ENCODE measurements at places on chromosomes 1 and 21.

DNA sequence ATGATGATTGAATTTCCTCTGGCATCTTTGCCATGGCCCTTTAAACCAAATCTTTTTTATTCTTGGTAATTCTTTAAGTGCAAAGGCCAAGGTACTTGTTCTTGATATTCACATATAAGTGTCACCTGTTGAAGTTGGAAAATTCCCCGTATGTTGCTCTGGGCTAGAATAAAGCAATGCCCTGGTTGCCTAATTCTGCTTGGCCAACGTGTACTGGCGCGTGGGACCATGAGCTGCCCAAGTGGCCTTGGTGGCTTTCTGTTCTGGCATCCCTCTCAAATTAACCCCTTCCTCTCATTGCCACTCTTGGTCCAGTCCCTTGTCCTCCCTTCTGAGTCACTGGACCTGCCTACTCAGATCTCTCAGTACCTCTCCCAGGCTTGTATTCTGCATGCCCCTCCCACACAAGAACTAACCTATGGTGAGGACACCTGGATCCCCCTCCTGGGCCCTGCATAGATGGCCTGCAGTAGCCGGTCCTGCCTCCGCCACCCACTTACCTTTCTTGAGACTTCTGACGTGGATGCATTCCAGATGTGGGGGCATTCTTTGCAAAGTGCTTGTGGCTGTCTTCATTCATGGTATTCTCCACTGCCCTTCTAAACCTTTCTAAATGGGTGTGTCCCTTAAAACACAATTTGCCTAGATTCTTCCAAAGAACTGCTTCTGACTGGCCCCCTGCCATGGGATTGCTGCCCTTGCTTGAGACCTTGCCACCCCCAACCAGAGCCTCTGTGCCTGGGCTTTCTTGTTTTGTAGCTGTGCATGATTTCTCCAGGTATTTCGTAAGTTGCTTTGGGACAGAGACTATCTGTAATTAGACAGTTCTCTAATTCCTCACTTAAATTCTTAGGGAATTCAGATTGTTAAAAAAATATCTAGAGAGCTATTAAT is 152.4 kb downstream of the GALNT2 start:
- no peak for DNase-seq

DNA sequence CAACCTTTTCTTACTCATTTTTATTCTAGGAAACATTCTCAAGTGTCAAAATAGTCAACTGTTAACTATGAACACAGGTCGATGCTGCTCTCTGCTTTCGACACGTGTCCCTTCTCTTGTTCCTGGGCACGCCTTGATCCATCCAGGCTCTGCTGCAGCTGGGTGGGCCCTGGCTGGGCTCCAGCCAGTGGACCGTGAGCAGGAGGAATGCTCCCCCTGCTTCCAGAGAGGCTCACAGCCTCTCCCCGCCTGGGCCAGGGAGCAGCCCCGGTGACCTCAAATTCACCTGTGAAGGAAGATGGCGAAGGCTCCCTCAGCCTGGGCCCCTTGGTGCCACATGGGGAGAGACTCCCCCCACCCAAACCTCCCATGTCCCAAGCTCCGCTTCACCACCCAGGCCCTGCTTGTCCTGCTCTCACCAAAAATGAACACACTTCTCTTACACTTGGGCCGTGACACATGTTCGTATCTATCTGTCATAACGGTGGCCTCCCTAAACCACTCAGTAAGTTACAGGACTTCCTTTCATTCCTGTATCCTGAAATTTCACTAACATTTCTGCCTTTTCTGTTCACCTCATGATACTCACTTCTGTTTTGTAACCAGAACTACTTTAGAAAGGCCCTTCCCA is 24.6 kb upstream of the ADARB1 start:
- DNase-seq = no peak

DNA sequence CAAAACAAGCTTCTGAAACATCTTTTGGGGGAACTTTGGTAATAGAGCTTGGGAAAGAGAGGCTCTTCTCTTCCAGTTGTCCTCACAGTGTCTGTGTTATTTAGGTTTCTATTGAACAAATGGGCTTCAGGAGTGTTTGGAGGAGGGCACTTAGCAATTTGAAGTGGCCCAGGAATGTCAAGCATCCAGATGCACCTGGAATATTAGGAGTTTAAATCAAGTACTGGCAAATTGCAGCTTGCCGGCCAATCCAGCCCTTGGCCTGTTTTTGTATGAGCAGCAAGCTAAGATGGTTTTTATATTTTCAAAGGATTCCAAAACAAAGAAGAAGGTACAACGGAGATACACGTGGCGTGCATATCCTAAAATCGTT is 94.7 kb downstream of the CCDC185 start:
- no peak for DNase-seq

DNA sequence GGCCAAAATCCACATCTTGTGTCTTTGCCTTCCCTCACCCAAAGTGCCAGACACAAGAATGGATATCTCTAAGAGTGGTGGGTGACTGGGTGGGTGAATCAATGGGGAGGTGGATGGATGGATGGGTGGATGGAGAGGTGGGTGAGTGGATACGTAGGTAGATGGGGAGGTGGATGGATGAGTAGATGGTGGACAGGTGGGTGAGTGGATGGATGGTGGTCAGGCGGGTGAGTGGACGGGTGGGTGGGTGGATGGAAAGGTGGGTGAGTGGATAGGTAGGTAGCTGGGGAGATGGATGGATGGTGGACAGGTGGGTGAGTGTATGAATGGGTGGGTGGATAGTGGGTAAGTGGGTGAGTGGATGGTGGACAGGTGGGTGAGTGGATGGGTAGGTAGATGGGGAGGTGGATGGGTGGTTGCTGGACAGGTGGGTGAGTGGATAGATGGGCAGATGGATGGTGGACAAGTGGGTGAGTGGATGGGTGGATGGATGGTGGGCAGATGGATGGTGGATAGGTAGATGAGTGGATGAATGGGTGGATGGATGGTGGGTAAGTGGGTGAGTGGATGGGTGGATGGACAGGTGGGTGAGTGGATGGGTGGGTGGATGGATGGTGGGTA is 34.2 kb downstream of the SLC19A1 start:
- no peak for DNase-seq

GRCh38 chr1:169726851-169727250 is 7.0 kb downstream of the SELE start:
- no peak for DNase-seq

DNA sequence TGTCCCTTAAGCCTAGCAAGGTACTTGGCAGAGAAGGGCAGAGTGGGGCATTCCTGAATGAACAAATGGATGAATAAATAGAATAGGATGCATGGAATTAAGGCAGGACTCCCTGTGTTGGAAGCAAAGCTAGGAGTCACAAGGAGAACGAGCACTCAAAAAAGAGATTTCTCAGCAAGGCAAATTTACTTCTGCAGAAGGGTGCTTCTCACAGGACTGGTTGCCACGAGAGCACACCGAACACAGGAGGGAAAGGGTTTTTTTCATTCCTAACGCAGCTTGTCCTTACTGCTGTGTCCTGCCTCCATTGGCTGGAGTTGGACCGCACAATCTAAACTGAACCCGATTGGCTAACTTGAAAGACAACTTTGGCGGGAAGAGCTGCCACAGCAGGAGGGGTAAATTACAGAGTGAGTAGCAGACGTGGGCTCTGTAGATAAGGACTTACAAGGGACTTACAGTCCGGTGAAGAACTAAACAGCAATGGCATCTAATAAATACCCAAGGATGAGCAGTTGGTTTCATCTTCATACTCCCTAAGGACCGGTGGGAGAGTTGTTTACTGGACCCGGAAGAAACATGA is 52.4 kb downstream of the KIF26B start:
- no peak for DNase-seq

GRCh38 chr1:97778718-97779117 is 142.1 kb downstream of the DPYD start:
- no peak for DNase-seq

DNA sequence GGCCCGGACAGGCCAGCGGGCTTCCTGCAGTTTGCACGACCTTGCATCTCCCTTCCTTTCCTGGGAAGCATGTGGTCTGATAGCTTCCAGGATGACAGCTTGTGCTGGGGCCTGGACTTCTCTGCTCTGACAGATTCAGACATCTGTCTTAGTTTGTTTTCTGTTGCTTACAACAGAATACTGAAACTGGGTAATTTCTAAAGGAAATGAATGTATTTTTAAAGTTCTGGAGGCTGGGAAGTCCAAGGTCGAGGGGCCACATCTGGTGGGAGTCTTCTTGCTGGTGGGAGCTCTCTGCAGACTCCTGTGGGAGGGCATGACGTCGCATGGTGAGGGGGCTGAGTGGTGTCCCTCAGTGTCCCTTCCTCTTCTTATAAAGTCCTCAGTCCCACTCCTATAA is 35.3 kb upstream of the TENT5B start:
- DNase-seq = no peak

GRCh38 chr1:111364690-111365089 is 62.8 kb downstream of the OVGP1 start:
- no peak for DNase-seq

All from CD4-positive, alpha-beta memory T cell (primary cell).